B cell (primary cell): ENCODE measurements at places on chromosomes 7 and 10. TPM values are rescaled to one million over a fixed set of nuclear protein-coding genes. Genes with fewer than 3 reads are reported as not detected.

The FAM25C gene
- not detected in 2 replicates for total RNA-seq

The BAZ1B gene
- total RNA-seq, result 67.0 and 68.1 TPM in 2 replicates

The TMEM72 gene
- not detected in 2 replicates for total RNA-seq

The NPSR1 gene
- total RNA-seq, result not detected in 2 replicates

The SFRP4 gene
- total RNA-seq, result not detected in 2 replicates

The ITIH2 gene
- not detected in 2 replicates for total RNA-seq

The CALML3 gene
- not detected in 2 replicates for total RNA-seq

The DKK1 gene
- total RNA-seq, result not detected in 2 replicates

The ASB10 gene
- total RNA-seq, result not detected in 2 replicates

The SPDYE16 gene
- 0.53 and 0.69 TPM in 2 replicates for total RNA-seq
